ENCODE measurements at places on chromosomes 3 and 15.

GRCh38 chr3:134294302-134295280, 43.9 kb upstream of the RYK start:
- peak; percentile 31 for DNase-seq

DNA sequence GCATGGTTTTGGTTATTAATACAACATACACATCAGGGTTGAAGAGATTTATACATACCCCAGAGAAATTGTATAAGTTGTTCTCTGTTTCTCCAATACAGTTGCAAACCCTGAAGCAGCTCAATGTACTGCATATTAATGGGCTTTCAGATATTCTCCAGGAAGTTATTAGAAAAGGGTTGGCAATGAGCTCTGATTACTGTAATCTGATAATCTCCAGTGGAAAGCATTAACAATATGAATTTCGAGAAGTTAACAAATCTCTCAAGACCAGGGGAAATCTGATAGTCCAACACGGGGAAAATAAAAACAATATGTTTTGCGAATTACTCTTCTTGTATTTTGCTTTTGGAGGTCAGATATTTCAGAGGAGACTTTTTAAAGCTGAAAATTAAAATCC, 950.1 kb downstream of the TBL1XR1 start:
- DNase-seq = no peak

DNA sequence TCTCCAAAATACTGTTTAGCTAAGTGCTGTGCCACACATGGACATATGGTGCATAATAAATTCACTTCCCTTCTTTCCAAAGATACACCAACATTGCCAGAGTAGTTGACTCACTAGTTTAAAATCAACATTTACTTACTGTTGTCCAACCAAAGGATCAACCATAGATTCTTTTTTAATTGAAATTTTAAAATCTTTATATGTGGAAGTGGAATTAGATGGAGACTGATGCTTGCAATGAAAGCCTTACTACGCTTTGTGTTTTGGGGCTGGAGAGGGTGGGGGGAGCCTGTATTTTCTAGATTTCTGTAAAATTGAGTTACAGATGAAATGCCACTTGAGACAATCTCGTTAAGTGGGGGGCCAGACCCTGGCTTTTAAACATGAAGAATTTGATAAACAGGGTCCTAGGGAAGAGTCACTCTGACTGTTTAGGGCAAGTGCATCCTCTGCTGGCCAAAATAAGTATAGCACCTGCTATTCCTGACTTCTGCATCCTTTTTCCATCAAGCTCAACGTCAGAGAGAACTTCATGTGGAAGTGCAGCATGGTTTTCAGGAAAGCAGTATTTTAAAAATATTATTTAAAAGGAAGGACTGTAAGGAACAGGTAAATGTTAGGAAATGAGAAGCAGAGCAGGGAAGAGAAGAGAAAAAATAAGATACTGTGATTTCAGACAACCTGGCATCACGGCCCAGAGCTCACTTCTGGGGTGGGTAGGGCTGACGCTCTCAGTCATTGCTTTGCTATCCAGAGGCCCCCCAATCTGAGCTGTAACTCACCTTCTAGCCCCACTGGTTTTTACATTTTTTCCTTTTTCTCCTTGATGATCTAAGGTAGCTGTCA, 76.7 kb downstream of the BOC start:
- DNase-seq = peak; percentile 49

GRCh38 chr3:191137708-191138107, 61.3 kb upstream of the OSTN start:
- no peak for DNase-seq

DNA sequence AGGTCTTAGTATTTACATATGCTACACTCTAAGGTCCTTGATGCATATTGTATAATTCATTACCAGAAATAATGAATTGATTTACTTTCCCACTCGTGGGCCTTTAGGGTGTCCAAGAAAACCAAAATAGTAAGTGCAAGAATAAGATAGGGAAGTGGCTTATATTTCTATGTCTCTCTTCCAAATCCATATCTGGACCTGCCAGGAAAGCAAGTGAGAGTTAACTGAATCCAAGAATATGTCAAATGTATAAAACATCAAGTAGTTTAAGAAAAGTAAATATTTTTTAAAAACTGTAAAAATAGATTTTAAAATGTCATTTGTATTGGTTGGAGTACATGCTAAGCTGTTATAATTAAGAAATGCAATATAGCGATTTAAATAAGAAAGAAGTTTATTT, 1072.1 kb downstream of the OTOL1 start:
- no peak for DNase-seq

GRCh38 chr3:178916223-178916622, 155.4 kb downstream of the ZMAT3 start:
- no peak for DNase-seq

GRCh38 chr3:172040078-172040980, 951 bp downstream of the FNDC3B start:
- peak; percentile 9 for DNase-seq

All from activated CD4-positive, alpha-beta T cell treated with anti-CD3 and anti-CD28 coated beads, Interleukin-2, amount 50 U/mL, for 4 hours (primary cell).